Kidney (tissue), 22 donors: ENCODE measurements at places on chromosomes 7 and 10.
A peak's percentile ranks its signal among the peaks of the same experiment; 100 is the strongest.

DNA sequence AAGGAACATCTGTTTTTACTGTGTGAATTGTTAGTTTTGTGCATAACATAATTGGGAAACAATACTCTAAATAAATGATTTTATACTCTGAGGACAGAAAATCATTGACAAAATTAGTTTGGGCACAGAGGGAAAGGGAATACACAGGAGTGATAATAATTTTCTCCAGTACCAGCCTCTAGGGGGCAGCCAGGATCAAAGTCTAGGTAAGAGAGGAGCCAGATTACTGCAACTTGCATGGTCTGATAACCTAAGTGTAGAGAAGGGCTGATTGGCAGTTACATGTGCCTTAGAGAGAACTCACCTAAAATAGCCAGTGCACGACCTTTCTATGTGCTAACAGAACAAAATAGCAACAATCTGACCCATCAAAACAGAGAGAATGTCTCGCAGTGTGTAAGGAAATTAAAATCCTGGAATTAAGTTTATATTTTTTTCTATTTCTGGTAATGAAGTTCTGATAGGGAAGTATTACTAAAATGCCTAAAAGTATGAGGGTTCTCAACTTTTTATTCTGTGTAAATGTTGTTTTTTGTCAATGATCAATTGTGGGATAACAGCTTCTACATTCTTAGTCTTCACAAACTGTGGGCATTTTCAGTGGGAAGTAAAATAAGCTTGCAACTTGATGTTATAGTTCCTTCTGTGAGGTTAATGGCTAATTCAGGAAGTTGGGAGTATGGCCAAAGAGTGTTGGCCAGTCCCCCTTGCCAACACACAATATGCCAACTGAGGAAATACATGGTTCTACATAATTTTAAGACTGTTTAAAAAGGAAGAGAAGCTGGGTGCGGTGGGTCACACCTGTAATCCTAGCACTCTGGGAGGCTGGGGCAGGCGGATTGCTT, 66.4 kb downstream of the EXOC6 start:
- no peaks in the 10 kb centered on the region for H3K27me3 ChIP-seq
- H3K27ac ChIP-seq, result no peak overlapping the region
- no peaks in the 10 kb centered on the region for H3K4me1 ChIP-seq
- DNase-seq, result peak; percentile 72
- H3K36me3 ChIP-seq, result peaks cover 3% of the 10 kb centered on the region

- H3K4me3 ChIP-seq, result no peak overlapping the region
- peaks cover 31% of the 10 kb centered on the region for H3K4me1 ChIP-seq
- H3K36me3 ChIP-seq, result no peaks in the 10 kb centered on the region
- H3K27me3 ChIP-seq, result no peaks in the 10 kb centered on the region
Measured at GRCh38 chr10:125132344-125132743, 28.0 kb downstream of the CTBP2 start.

DNA sequence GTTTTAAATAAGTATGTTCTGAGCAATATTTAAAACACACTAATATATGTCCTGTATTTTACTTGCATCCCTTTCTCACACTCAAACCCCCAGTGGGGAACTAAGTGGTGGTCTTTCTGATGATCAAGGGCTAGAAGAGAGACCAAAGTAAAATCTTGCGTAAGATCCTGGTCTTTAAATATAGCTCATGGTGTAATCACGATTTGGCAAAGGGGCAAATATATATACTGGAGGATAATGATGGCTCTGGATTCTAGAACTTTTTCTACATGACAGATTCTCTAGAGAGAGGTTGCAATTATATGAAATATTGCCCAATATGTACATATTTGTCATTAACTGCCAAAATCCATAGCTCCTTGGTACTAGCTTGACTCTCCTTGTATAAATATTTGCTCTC, 438.3 kb downstream of the NXPH1 start:
- no peak overlapping the region for H3K27ac ChIP-seq
- H3K27me3 ChIP-seq, result no peaks in the 10 kb centered on the region
- no peaks in the 10 kb centered on the region for H3K36me3 ChIP-seq

- no peaks in the 10 kb centered on the region for H3K27me3 ChIP-seq
- no peaks in the 10 kb centered on the region for H3K4me1 ChIP-seq
- DNase-seq, result no peak
- H3K36me3 ChIP-seq, result no peaks in the 10 kb centered on the region
Measured at GRCh38 chr7:116380025-116380424, 119.5 kb upstream of the CAV2 start.
